Neural crest cell (in vitro differentiated cells): ENCODE measurements at places on chromosomes 2 and 18. TPM values are rescaled to one million over a fixed set of nuclear protein-coding genes. Genes with fewer than 3 reads are reported as not detected.

The ALLC gene
- total RNA-seq: not detected in 2 replicates

The KLHL41 gene
- total RNA-seq: 0.73 and 1.4 TPM in 2 replicates

The STAT1 gene
- total RNA-seq: 39.9 and 41.3 TPM in 2 replicates

The BMP10 gene
- total RNA-seq: not detected in 2 replicates

The FNDC4 gene
- total RNA-seq: 14.2 and 17.4 TPM in 2 replicates

The GAREM1 gene
- total RNA-seq: 11.0 and 12.3 TPM in 2 replicates

The RESP18 gene
- total RNA-seq: not detected in 2 replicates

The INO80B gene
- 31.3 and 33.1 TPM in 2 replicates for total RNA-seq

The TLX2 gene
- total RNA-seq: not detected in 2 replicates

The ABCB11 gene
- 0.07 and 0.11 TPM in 2 replicates for total RNA-seq

The C2orf15 gene
- total RNA-seq: 0.23 and 0.37 TPM in 2 replicates

The INPP4A gene
- total RNA-seq: 29.9 and 32.4 TPM in 2 replicates

The GTF2A1L gene
- not detected in 2 replicates for total RNA-seq

The GALR1 gene
- not detected in 2 replicates for total RNA-seq

The AQP12A gene
- total RNA-seq: not detected in 2 replicates

The PLGLB2 gene
- total RNA-seq: 2.2 and 2.9 TPM in 2 replicates
